EL (cell line): ENCODE measurements at places on chromosomes 13 and 19.

- DNase-seq = no peak
These were observed 26.1 kb upstream of the CYP2A7 start for GRCh38 chr19:40907968-40908735.

GRCh38 chr13:99647596-99647985 is 146.3 kb downstream of the TM9SF2 start:
- no peak for DNase-seq

DNA sequence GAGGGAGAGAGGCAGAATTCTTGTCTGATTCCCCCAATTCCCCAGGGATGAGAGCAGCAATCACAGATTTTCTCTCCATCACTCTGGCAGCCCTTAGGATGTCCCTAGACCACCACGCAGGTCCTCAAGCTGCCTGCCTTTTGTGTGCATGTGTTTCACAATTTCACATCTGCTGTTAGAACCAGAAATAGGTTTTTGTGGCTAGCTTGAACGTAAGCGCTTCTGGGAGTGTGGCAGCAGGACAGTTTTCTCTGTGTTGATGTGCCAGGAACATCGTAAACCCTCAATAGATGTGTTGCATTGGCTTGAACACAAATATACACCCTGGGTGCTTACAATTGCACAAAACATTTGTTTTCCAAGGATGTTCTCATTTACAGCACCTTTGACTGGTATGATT is 78.8 kb upstream of the TMTC4 start:
- no peak for DNase-seq

- DNase-seq = peak; percentile 17
These were observed 15.7 kb downstream of the PNPLA6 start for GRCh38 chr19:7550987-7551761.

DNA sequence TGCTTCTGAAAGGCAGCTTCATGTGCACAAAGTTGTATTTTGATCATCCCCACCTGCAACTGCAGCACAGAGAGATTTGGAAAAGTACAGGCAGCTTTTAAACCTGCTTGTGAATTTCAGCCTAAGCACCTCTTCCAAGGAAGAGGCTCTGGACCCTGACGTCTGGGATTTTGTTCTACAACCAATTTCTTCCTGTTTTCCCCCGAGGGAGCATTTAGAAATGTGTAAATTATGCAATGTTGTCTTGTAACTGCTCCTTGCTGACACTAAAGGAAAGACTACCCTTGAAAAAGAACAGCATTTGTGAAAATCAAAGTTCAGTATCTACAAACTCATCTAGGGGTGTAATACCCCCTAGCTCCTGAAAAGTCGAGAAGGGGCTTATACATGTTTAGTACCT is 15.4 kb downstream of the MED26 start:
- no peak for DNase-seq

- no peak for DNase-seq
These were observed 257.4 kb downstream of the OLFM4 start for GRCh38 chr13:53285896-53286430.

GRCh38 chr13:95003019-95003813 is 290.9 kb upstream of the SOX21 start:
- DNase-seq = no peak

DNA sequence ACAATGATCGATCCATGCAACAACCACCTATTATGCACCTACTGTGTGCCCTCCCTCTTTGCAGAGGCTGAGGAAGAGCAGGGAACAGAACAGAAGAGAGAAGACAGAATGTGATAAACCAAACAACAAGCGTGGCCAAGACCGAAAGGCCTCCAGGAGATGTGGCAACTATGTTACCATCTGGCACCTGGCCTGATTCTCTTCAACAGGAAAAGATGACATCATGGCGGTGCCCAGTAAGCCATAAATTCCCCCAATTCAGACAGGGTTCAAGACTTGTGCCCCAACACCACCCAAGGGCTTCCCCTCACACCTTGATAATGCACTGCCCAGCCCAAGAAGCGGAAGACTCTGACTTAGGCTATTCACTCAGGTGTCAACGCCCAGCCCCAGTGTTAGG is 44.3 kb downstream of the SLC7A1 start:
- no peak for DNase-seq

DNA sequence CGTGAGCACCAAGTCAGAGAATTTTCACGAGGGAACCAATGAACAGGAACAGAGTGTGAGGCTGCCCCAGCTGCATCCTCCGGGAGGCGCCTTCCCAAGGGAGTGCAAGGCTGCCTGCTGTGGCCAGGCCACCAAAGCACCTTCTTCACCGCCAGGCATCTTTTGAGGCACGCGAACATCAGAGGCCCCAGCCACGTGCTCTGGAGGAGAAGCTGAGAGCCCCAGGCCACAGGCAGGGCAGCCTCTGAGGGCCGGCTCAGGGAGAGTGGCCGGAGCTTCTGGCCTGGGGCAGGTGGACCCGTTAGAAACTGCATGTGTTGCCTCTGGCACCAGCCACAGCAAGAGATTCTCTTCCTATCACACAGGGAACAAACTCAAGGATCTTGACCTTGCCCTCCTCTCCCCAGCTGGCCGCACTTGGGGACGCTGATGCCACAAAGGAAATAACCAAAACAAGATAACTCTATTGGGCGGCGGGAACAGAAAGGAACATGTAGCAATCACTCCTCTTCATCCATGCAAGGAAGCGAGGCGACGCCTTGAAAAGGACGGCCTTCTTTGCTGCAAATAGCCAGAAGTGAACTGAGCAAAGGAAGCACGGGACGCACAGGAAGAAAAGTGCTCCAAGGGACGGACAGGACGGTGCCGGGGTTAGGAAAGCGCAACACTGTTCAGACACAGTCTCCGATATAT is 19.9 kb downstream of the GAS6 start:
- DNase-seq = no peak

DNA sequence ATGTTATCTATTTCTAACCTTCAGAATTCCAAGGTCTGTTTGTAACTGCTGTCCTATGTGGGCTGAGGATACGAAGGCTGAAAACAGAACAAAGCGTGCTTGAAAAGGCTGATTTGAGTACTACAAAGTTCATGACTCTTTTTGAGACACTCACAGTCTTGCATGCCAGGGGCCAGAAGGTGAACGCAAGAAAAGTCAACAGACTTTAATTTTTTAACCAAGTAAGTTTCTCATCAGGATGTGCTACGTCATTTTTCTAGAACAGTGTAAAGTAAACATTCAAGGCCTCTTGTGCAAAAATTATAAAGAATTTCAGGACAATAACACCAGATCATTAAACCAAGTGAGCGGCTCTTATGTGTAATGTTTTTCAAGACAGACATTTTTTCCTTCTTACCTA is 163.5 kb downstream of the COG6 start:
- no peak for DNase-seq

DNA sequence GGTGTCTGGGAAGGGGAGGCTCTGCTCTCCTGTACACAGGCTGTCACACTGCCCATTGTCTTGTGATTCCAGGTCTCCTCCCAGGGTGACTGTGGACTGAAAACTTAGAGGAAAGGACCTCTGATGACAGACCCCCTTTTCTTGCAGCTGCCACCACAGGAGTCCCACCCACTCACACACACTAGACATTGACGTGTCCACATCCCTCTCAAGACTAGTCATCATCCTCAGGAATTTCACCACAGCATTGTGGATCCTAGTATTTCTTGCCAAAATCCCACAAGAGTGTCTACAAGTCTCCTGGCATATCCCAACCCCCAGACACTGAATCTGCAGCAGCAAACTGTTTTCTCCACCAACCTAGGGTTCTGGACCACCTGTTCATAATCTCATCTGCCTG is 5.3 kb downstream of the ZNF85 start:
- DNase-seq = peak; percentile 87

DNA sequence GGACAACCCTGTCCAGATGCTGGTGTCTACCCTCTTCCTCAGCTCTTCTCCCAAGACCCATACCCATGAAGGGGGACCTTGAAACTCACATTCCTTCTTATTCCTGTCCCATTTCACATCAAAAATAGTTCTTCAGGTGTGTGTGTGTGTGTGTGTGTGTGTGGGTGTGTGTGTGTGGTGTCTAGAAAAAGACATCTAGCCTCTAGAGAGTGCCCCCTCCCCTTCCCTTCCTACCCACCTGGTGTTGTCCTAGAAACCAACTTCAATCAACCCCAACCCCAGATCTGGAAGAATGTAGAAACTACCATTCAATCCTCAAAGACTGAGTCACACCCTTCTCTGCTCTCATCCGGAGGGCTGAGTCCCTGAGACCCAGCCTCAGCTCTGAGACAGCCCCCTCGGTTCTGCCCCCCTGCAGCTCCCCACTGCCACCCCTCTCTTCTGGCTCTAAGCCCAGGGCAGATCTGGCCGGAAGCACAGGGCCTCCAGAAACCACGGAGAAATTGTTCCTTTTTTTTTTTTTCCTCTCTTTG is 3.5 kb downstream of the KCNN4 start:
- peak; percentile 67 for DNase-seq

- DNase-seq = no peak
These were observed 8.7 kb upstream of the SERPINE3 start for GRCh38 chr13:51330791-51331190.
